ENCODE measurements at places on chromosomes 11 and 22.

- no peak for DNase-seq
Measured at GRCh38 chr11:57474803-57475115, 14.4 kb downstream of the RTN4RL2 start.

DNA sequence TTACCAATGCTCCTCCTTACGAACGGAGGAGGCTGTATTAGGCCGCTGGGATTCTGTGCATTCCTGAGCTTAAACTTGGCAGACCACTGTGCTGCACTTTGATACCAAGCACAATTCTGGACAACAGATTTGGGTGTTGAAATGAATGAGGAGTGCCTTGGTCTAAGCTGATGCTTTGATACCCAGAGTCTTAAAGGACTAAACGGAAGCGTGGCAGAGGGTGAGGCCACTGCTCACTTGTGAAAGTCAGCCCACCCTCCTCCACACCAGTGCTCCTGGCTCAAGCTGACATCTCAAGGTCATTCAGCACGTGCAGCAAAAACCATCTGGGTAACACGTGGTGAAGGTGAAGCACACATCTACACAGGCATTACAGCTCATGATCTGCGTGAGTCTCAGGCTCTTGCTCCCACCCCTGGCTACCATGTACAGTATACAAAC, 85.9 kb downstream of the MICAL3 start:
- DNase-seq: no peak

DNA sequence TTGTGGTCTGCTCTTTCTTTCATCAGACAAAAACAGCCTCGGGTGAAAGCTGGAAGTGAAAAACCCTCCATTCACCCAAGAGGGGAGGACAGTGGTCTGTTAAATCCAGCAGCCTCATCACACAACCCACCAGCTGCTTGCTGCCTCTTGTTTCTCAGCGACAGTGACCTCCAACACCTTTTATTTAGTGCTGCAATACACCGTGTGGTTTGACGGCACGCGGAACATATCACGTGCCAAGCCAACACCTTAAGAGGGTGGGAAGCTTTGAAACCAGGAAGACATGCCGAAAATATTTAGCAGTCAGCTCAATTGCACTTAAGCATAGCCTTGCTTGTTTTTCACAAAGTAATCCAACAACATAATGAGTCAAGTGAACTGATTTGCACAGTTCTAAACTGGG, 39.8 kb upstream of the POGLUT3 start:
- peak; percentile 51 for DNase-seq

DNA sequence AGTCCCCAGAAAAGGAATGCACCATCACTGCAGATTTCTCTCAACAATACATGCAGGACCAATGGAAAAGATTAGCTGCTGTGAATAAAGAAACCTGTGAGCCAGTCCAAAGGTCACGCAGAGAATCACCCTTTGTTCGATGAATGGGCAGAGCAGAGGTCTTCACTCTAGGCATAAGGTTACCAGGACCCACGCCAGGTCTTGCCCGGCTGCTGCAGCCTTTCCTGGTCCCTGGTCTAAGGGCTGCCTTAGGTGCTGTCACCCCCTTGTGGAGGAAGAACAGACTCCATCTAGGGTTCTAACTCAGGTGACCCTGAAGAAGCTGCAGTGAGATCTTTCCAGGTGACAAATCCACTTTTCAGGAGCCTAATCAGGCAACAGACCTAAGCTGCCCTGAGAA, 29.0 kb upstream of the NAP1L4 start:
- no peak for DNase-seq

DNA sequence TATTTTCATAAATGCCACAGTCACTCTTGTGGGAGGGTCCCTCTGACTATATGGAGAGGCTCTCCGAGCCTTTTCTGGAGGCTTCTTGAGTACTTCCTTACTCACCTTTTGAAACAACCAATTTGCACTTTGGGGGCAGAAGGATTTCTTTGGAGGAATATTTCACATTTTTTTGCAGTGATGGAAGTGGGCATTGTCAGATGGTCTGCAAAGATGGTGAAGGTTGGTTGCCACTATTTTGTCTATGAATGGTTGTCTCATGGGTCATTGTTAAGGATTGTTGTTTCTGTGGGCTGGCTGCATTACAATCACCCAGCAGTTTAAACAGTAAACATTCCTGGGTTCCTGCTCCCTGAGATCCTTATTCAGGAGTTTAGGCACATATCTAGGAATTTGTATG, 388.2 kb downstream of the TMEM135 start:
- no peak for DNase-seq

GRCh38 chr11:107392611-107393010, 65.0 kb downstream of the CWF19L2 start:
- DNase-seq: no peak

DNA sequence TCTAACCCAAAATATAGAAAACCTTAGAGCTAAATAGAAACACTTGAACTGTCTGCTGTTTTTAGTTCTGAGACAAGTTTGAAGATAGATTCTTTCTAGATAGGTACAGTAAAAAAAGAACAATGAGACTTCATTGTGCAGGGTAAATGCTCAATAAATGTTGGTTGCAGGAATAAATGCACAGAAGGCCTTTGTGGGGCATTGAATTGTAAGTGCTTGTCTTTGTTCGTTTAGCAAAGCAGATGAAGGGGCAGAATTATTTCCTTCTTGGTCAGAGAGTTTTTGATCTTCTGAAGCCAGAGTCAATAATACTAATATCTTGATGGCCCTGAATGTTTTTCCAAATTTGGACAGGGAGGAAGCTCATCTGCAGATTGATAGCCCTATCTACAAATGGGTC, 340.4 kb downstream of the OPCML start:
- no peak for DNase-seq

DNA sequence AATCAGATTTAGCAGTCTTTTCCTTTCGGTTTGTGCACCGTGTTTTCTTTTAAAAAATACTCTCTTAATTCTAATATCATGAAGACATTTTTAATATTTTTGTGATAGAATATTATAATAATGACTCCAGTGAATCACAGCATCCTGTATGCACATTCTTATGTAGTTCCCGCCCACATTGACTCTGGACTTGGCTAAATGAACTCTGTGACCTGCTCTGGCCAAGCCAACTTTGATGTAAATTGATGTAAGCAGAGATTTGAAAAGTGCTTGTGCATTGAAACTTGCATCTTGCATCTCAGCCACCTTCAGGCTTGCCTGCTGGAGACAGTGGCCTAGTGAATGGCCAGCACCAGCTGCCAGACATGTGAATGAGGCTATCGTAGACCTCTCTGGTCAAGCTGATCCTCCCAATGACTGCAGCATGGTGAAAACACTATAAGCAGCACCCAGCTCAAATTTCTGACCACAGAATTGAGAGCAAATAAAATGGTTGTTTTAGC, 29.2 kb upstream of the PGM2L1 start:
- DNase-seq: no peak

DNA sequence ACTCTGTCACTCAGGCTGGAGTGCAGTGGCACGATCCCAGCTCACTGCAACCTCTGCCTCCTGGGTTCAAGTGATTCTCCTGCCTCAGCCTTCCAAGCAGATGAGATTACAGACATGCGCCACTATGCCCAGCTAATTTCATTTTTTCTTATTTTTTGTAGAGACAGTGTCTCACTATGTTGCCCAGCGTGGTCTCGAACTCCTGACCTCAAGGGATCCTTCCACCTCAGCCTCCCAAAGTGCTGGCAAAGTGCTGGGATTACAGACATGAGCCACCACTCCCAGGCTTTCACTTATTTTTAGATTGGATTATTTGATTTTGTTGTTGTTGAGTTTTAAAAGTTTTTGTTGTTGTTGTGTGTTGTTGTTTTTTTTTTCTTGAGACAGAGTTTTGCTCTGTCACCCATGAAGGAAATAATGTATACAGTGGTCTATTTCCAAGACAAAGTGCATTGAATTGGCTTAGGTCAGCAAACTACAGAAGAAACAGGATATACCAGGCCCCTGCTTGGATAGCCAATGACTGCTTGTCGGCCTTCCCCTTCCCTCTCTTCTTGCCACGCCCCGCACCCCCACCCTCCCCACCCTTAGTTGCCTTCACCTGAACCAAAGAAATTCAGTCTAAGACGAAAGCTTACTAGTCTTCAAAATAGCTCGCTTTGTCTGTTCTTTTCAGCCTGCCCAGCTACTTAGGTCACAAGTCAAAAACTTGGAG, 91.8 kb upstream of the CLDN5 start:
- DNase-seq: no peak

DNA sequence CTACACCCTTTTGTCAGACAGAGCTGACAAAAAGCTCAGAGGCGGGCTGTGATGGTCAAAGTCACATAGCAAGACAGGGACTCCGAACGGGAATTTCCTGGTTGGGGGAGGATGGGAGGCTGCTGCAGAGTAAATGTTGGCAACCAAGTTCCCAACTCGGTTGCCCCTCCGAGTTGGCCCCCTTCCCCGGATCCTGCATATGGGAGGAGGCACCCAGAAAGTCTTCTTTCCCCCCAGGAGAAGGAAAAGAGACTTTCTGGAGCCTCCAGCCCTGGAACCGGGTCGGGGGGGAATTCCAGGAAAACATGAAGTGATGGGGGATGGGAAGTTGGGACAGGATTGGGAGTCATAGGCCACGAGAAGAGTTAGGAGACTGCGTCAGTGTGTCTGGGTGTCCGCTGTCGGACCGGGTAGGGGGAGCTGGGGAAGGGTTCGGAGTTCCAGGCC, 614 bp downstream of the SELENOM start:
- no peak for DNase-seq

DNA sequence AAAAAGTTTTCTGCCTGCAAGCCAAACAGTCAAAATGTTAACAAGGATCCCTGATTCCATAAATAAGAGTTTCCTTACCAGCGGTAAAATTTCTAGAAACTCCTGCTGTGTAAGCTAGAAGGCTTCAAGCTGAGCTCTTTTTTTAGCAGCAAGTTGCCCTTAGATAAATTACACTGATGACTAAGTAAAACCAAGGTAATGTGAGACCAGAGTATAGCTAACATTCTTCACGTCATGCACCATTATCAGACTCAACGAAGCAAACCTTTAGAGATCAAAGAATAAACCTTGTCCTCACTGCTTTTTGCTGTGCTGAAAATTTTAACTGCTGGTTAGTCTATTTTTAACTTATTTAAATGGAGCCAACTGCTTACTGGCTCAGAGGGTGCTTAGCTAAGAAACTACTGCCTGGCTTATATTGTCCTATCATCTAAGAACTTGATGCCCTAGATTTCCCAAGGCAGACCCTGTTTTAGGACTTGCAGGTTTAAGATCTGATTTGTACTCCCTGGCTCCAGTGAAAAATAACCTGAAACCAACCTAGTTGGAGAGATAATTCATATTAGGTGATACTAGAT, 900.7 kb downstream of the JRKL start:
- DNase-seq: no peak

GRCh38 chr11:86459002-86459385, 84.3 kb downstream of the CCDC81 start:
- DNase-seq: no peak

GRCh38 chr11:100800202-100800601, 113.1 kb downstream of the ARHGAP42 start:
- DNase-seq: no peak

GRCh38 chr11:2294926-2295290, 6.8 kb downstream of the C11orf21 start:
- DNase-seq: no peak

DNA sequence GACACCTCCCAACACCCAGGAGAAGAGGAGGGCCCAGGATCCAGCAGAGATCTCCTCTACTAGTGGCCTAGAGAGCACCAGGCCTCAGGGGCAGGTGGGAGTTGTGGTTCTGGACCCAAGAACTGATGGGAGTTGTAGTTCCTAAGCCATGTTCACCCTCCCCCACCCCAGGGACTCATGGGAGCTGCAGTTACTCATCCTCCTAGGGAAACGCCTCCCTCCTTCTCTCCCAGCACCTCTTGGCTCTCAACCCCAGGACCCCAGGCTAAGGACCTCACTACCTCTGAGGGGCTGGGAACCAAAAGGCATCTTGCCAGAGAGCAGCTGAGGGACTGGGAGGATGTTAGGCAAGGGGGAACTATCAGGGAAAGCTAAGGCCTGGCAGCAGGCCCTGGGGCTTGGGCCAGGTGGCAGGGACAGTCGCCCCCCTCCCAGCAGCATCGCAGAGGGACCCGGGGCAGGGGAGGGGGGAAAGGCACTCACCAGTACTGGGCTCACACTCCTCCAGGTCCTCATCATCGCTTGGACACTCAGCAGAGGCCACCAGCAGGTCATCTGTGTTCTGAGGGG, 28.9 kb downstream of the SLC22A12 start:
- peak; percentile 81 for DNase-seq

- peak; percentile 74 for DNase-seq
Measured at GRCh38 chr11:9568854-9569587, 4.4 kb upstream of the WEE1 start.

DNA sequence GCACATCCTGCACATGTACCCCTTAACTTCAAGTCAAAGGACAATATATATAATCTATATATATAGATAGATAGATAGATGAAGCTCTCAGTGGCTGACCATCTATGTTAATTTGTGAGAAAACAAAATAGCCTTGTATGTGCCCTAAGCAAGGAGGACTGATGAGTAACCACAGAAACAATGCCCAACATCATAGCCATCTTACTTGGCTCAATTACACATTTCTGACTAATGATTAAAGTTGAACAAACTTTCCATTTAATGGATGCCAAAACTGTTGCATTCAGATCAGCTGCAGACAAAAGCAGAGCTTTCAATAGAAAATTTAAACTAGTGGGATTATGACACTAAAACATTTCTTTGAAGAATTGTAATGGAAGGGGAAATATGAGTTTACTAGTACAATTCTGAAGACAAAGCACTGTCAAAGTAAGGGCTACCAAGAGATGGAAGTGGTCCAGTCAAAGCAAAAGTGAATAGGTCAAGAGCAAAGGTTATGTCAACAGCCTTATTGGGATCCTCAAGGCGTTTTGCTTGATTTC, 1188.2 kb upstream of the RAG2 start:
- no peak for DNase-seq

DNA sequence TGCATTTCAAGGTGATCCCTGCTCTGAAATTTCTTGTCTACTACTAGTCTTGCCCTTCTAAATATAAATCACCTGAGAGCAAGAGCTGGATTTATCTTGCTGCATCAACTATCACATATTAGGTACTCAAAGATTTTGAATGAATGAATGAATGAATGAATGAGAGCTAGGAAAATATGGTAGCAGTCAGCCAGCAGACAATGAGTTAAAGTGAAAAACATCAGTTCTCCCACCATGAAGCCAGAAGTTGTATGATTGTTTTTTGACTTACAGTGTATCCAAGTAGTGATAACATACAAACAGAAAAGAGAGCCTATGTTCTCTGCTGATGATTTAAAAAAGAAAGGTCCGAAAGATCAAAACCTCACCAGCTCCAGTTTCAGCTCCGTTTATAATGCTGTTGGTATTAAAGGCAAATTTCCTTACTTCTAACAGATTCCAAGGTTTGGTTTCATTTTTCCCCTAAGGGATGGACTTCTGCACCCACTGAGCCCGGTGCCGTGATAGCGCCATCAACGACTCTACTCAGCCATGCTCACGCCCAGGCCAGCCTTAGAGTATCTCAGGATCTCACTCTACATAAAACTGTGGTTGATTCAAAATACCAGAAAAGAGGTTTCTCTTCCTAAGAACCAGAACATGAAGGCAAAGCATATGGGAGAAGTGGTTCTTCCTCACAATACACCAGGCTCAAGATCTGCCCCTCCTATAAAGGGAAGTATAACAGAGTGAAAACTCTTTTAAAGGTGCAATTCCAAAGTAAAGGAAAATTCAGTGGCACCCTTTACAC, 92.0 kb downstream of the SGSM3 start:
- DNase-seq: no peak

- DNase-seq: no peak
Measured at GRCh38 chr11:1568441-1568911, 3.6 kb downstream of the DUSP8 start.

GRCh38 chr22:38709306-38709705, 3.6 kb downstream of the GTPBP1 start:
- DNase-seq: no peak

- no peak for DNase-seq
Measured at GRCh38 chr11:16969010-16969999, 44.9 kb downstream of the PLEKHA7 start.

GRCh38 chr11:82732734-82733443, 775 bp downstream of the FAM181B start:
- DNase-seq: no peak
